A549 treated with CpdA at 1 μM for 4 hours (cell line): ENCODE measurements at places on chromosomes 12 and 14. TPM values are rescaled to one million over a fixed set of nuclear protein-coding genes. Genes with fewer than 3 reads are reported as not detected.

GZMB gene
- not detected in 5 replicates for total RNA-seq

IQSEC3 gene
- not detected in 5 replicates for total RNA-seq

CYP27B1 gene
- total RNA-seq, result 1.4 to 3.7 TPM (median 2.3 TPM) in 5 replicates

SOAT2 gene
- total RNA-seq, result 0.17 to 0.24 TPM (median 0.21 TPM) in 4 of 5 replicates, not detected in the other

CD163L1 gene
- total RNA-seq, result 0.26 to 0.93 TPM (median 0.49 TPM) in 5 replicates

AKAP3 gene
- total RNA-seq, result 0.08 to 0.14 TPM (median 0.12 TPM) in 4 of 5 replicates, not detected in the other

RNASE2 gene
- total RNA-seq, result not detected in 5 replicates

EIF2S3B gene
- total RNA-seq, result 0.45 to 1.2 TPM (median 0.67 TPM) in 5 replicates

KRT6B gene
- 0.06 TPM in 1 of 5 replicates, not detected in the others for total RNA-seq

SLC6A15 gene
- 2.4 to 3.9 TPM (median 3.1 TPM) in 5 replicates for total RNA-seq

TBK1 gene
- total RNA-seq, result 23.9 to 29.9 TPM (median 25.2 TPM) in 5 replicates

HPD gene
- 1.3 to 1.6 TPM (median 1.5 TPM) in 5 replicates for total RNA-seq

ZDHHC22 gene
- total RNA-seq, result 0.20 to 0.37 TPM (median 0.31 TPM) in 5 replicates

TMPRSS12 gene
- total RNA-seq, result not detected in 5 replicates

AICDA gene
- total RNA-seq, result 0.08 to 0.20 TPM (median 0.15 TPM) in 5 replicates

CLEC6A gene
- total RNA-seq, result not detected in 5 replicates

TGFB3 gene
- 0.83 to 1.4 TPM (median 0.92 TPM) in 5 replicates for total RNA-seq

CCDC177 gene
- total RNA-seq, result not detected in 5 replicates

OLR1 gene
- 0.75 to 2.6 TPM (median 1.3 TPM) in 5 replicates for total RNA-seq

KRT85 gene
- total RNA-seq, result not detected in 5 replicates

RASSF9 gene
- 0.34 to 0.45 TPM (median 0.43 TPM) in 5 replicates for total RNA-seq

NFE2 gene
- 0.09 to 0.24 TPM (median 0.14 TPM) in 4 of 5 replicates, not detected in the other for total RNA-seq

ANO4 gene
- total RNA-seq, result 0.03 to 0.15 TPM (median 0.05 TPM) in 3 of 5 replicates, not detected in the others
